ENCODE measurements at places on chromosomes 3 and 15.

- no peak for DNase-seq
Observed at GRCh38 chr3:22748453-22749045, 454.6 kb upstream of the UBE2E2 start.

- no peak for DNase-seq
Observed at GRCh38 chr15:85474700-85475316, 94.4 kb downstream of the AKAP13 start.

GRCh38 chr3:50268276-50268675 lies 671 bp upstream of the SEMA3B start:
- no peak for DNase-seq

DNA sequence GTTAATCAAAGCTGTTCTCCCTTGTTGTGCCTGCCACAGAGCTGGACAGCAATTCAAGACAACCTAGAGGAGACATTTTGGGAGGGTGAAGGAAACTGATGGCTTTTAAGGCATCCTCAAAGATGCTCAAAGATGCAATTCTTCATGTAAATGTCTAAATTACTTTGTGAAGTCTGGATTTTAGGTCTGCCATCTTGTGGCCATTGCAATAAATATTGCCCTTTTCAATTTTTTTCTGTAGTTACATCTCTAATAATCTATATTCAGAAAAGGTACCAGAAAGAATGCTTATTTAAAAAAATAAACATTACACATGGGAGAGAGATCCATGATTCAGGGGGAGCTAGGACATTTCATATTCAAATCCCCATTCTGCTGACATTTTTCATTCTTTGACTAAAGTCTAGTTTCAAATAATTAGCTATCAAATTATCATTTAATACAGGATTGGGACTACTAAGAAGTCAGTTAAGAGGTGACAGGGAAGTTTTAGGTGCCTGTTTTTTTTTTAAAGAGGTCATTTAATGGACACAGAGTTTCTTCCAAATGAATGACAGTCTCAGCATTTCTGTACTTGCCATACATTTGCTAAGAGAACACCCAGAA lies 259.8 kb upstream of the WNT5A start:
- DNase-seq: no peak

GRCh38 chr3:18144571-18144970 lies 280.6 kb downstream of the SATB1 start:
- DNase-seq: no peak

DNA sequence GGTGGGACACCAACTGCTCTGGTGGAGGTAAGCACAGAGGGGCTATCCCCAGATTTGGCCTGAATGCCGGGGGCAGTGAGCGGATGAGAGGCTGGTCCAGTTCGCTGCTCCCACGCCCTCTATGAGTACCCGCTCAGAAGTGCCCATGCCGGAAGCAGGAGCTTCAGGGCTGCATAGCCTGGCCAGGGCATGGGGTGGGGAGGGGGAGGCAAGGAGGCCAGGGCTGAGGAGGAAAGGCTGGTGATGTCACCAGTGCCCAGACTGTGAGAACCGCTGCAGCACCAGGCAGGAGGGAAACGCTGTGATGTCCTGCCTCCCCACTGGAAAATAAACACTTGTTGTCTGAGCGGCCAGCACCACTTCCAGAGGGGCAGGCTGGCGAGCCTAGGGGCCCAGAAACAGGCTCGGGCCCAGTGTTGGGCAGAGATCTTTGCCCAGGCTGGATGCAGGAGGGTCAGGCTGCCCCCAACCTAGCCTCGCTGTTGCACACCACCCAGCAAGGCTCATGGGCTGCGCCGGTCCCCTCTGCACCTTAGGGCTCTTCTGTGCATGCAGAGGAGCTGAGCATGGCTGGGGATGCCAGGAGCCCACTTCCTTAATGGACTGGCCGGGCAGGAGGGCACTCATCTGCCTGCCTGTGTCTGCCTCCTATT lies 10.9 kb upstream of the DLL4 start:
- DNase-seq: no peak

DNA sequence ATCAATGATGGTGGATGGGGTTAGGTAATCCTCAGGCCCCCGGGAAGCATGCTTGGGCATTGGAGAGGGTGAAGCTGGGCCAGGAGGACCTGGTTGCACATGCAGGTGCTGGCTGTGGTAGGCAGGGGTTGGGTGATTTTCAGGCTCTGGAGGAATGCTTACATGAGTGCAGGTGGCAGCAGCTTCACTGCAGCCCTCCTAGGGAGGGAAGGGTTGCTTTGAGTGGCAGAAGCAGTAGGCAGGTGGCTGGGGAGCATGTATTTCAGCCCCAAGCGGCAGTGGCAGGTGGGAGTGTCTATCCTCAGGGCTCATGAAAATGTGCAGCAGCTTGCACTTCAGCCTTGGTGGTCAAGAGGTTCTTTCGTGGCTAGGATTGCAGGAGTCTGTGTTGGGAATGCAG lies 230.0 kb upstream of the CTNNB1 start:
- no peak for DNase-seq

DNA sequence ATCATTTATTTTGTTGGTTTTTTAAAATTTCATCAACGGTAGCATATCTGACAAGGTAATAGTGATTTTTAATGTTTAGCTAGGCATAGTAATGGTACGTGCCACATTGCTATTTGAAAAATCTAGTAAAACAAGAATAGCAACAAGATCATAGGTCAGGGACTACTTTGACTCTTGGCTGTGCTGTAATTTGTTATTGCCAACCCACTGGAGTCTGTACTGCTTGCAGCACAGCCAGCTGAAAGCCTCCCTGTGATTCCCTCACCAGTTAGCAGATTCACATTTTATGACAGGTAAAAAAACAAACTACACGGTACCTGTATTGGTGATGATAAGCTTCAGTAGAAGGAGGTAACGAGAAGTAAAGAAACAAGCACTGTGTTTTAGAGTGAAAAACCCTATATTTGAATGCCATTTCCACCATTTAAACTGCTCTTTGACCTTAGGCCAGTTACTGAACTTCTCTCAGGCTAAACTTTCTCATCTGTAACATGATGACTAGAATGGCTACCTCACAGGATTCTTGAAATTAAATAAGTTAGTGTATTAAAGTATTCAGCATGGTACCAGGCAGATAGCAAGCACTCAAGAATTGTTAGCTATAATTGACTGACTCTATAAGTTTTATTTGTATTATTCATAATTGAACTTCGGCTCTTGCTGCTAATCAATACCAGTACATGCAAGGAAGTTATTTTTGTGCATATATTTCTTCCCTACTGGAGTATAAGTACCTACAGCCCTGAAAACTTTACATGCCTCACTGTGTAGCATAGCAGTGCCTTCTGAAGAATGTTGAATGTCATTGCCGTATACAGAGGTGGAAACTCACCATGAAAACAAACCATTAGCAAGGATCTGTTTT lies 16.1 kb downstream of the FILIP1L start:
- DNase-seq: no peak

DNA sequence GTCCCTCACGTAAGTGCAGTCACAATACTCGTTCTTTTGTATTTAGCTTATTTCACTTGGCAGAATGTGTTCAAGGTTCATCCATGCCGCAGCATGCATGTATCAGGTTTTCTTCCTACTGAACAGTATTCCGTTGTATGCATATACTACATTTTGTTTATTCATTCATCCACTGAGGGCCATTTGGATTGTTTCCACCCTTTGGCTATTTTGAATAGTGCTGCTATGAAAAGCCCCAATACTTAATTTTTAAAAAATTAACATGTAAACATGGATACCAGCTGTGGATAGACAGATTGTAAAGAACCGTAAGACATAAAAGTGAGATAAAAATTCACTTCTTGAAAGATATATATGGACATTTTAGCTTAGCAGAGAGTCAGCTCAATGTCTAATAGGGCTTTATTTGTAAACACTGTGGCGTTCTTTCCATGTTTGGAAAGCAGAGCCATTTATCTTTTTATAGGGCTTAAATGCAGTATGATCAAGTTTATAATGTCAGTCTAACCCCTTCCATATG lies 115.9 kb downstream of the VPS8 start:
- DNase-seq: no peak

DNA sequence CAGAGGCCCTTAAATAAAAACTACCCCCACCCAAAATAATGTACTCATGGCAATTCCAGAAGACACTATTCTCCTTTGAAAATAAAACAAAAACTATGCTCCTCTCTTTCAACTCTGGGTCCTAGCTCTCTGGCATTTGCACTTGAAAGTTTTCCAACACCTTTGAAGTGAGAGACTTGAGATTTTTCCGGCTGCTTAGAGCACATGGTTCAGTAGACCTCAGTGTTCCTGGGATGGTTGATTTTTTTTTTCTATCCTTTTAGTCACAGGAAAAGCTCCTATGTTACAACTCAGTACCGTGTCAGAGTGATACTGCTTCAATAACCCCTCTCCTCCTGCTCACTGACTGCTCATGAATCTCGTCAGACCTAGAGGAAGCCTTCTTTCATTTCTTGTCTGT lies 118.3 kb upstream of the TUSC7 start:
- DNase-seq: no peak

DNA sequence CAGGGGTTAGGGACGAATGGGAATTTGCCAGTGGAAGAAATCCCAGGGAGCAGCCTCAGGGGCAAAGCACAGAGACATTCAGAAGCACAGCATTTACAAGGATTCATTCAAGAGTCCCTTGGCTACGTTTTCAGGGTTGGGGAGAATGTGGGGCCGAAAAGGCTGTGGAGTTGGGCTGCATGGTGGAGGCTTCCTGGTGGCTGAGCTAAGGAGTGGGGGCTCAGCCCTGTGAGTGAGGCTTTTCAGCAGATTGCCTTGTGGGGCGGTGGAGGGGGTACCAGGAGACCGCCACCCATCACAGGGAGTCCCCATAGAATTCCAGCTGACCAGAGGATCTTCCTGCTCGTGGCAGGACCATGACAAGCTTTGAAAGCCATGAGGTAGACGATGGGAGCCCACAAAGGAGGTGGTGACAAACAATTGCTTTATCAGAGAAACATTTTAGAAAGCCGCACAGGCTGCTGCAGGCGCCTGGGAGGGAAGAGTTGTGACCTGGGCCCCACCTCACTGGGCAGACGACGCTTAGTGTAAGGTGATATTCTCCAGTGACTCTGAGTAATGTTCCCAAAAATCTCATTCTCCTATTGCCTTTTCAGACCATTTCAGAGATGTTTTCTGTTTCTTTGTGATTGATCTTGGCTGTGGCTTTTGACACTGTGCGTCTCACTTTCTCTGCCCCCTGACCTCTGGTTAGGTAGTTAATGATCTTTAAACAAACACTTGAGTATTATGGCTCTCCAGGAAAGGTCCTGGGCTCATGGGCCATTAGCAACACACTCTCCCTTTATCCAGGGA lies 128.0 kb downstream of the DNAJB8 start:
- DNase-seq: no peak

DNA sequence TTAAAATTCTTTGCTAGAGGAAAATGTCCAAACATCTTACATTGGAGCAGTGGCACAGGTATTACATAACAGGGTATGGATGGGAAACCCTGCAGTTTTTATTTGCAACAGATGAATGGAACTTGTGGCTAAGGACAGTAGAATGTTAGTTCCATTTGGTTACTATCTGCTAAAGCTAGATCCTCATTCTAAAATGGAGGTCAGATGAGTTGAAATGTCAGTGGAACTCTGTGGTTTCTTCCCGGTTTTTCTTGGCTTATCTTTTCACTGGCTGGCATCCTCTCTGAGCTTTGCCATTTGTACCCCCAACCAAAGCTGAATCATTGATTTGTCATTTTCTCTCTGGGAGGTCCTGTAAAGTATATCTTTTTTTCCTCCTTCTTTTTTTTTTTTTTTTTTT lies 68.9 kb downstream of the ARMC8 start:
- no peak for DNase-seq

GRCh38 chr3:36700537-36701248 lies 63.7 kb downstream of the DCLK3 start:
- DNase-seq: peak; percentile 74

DNA sequence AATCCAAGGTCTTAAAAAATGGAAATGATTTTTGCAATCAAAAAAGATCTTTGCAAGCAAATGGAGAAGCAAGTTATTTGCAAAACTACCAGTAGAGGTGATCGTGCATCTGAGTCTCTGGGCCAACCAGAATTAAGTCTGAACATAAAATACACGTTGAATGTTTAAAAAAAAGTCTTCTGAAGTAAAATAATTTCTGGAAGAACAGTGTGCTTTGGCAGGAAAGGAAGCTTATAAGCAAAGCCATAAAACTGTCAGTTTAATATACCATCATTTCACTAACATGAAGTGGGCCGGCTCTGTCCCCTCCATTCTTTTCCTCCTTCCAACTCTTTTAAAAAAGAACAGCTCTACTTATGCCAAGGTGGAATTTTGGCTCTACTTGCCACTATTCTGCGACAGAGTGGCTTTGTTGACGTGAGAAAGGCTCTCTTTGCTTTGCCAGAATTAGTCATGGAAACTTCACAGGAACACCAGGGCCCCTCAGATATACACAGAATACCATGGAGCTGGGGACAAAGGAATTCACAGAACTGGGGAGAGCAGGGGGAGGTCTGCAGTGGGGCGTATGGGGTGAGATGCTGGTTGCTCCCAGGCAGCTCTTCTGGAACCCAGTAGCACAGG lies 29.8 kb downstream of the FSTL1 start:
- peak; percentile 78 for DNase-seq
